ENCODE measurements at places on chromosomes 6 and 20.
A peak's percentile ranks its signal among the peaks of the same experiment; 100 is the strongest.

- DNase-seq, result peak; percentile 51
Measured at GRCh38 chr20:35207950-35208611, 18.4 kb upstream of the MMP24 start.

- DNase-seq, result peak; percentile 91
Measured at GRCh38 chr6:6007366-6008088, 802 bp upstream of the NRN1 start.

- no peak for DNase-seq
Measured at GRCh38 chr6:167161851-167162467, 4.2 kb upstream of the GPR31 start.

- DNase-seq, result no peak
Measured at GRCh38 chr20:58895448-58896180, 43.1 kb downstream of the GNAS start.

- peak; percentile 80 for DNase-seq
Measured at GRCh38 chr6:46490425-46491200, 636 bp downstream of the RCAN2 start.

- peak; percentile 34 for DNase-seq
Measured at GRCh38 chr20:33262658-33263065, 20.4 kb upstream of the BPIFB1 start.

DNA sequence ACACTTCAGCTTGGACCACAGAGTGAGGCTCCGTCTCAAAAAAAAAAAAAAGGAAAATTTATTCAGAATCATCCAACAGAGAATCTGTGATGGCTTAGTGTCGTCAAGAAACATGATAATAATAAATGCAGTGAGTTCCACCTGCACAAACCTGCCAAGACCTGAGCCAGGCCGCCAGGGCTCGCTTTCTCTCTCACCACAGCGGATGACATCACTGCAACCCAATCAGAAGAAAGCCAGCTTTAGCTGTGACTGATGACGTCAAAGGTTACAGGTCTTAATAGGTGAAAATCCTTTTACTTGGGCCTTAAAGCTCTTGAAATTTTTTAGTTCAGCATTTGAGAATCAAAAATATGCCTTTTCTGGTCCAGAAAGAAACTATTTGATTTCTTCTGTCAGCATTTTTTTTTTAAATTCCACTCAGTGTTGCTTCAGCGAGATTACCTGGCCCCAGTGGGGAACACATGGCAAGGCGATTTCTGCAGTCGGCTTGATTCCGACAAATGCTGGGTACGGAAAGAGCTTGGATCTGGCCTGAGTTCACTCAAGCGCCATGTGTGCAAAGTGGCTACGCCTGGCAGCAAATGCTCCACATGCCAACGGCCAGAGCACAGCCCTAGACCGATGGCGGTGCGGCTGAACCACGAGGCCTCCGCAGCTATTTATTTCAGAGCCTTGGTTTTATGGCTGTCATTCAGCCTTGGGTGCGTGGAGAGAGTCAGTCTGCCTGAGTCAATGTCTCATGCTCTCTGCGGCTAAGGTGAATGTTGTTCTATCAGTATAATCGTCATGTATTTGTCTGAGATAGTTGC, 105.7 kb upstream of the QKI start:
- no peak for DNase-seq

- no peak for DNase-seq
Measured at GRCh38 chr6:31776989-31777666, at the start of gene VWA7. TSS of gene VWA7 (minus strand) at chr6:31777328. CDS start at chr6:31776779, 549 bp downstream.

- no peak for DNase-seq
Measured at GRCh38 chr6:167005350-167006159, 6.4 kb downstream of the CEP43 start.

- no peak for DNase-seq
Measured at GRCh38 chr6:147078602-147079001, 125.6 kb upstream of the STXBP5 start.

DNA sequence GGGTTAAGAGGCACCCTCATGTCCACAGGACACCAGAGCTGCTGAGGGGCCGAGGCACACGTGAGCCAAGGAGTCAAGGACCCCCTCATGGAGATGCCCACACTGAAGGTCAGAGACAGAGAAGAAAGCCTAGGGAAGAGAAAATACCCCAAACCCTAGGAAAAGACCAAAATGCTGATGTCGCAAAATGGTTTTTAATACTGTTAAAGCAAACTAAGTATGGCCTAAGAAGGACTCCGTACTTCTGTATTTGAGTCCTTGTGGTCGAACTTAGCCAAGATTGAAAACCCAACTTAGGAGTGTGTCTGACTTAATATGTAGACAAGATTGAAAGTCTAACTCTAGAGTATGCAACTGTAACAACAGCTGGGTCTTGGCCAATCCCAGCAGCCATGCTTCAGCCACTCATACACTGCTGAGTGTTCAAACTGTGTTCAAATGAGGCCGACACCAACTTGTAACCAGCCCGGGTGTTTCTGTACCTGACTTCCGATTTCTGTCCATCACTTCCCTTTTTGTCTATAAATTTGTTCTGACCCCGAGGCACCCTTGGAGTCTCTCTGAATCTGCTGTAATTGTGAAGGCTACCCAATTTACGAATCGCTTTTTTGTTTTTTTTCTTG, 92.6 kb upstream of the AGPAT4 start:
- no peak for DNase-seq

DNA sequence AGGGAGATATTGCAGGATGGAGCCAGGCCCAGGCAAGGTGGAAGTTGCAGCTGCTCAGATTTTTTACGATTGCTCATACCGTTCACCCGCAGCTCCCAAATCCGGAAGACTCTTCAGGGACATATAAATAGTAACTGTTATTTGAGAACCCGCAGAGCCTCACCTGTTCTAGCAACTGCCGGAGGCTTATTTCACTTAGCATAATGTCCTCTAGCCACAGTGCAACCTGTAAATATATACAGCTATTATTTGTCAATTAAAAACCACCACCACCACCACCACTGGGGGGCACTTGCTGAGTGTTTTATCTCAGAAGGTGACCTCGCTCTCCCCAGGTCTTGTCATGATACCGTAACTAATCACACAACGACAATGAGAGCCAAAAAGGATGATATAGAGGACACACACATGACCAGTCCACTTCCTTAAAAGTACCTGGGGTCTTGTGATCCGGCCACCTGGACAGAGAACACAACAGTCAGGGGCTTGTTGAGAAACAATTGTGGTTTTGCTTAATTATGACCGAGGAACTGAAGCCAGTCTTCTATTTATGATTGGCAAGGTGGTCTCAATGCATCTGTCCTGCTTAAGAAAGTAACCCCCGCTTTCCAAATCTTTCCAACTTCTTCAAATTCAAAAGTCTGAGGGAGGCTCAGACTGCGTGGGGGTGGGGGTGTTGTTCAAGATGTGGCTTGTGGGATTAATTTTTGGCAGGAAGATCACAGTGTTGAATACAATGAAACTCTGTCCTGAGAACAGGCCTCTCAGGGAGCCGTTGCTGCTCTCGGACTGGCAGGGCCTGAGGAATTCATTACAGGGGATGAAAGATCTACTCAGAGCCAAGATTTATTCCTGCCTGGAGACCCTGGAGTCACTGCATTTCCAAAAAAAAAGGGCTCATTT, 107.7 kb upstream of the PRND start:
- DNase-seq, result no peak

DNA sequence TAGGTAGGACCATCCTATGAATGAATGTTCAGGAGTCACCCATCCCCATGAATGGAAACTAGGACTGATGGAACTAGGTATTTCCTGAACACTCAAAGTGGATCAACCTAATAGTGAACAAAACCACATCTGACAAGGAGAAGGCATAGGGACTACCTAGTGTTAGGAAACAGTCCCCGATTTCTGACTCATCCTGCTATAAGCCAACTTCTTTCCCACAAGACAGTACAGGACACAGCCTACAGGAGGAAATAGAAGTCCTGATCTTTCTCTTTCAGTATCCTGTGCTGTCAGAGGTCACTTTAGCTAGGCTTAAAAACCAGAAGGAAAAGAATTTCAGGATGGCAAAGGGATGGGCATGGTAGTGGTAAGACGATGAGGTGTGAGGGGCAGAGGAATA, 19.5 kb upstream of the GMDS start:
- DNase-seq, result no peak

GRCh38 chr6:19410481-19410880, 426.7 kb upstream of the ID4 start:
- DNase-seq, result no peak

- peak; percentile 76 for DNase-seq
Measured at GRCh38 chr6:136967876-136968752, 46.0 kb downstream of the SLC35D3 start.

- peak; percentile 32 for DNase-seq
Measured at GRCh38 chr20:46028110-46028509, 905 bp upstream of the SLC12A5 start.

- no peak for DNase-seq
Measured at GRCh38 chr6:54037277-54037779, 73.9 kb upstream of the MLIP start.

- no peak for DNase-seq
Measured at GRCh38 chr20:33840759-33841435, 29.7 kb downstream of the CHMP4B start.

- no peak for DNase-seq
Measured at GRCh38 chr6:55617272-55617671, 38.3 kb upstream of the HMGCLL1 start.

GRCh38 chr6:36928547-36928918, 26.0 kb upstream of the PI16 start:
- peak; percentile 5 for DNase-seq

DNA sequence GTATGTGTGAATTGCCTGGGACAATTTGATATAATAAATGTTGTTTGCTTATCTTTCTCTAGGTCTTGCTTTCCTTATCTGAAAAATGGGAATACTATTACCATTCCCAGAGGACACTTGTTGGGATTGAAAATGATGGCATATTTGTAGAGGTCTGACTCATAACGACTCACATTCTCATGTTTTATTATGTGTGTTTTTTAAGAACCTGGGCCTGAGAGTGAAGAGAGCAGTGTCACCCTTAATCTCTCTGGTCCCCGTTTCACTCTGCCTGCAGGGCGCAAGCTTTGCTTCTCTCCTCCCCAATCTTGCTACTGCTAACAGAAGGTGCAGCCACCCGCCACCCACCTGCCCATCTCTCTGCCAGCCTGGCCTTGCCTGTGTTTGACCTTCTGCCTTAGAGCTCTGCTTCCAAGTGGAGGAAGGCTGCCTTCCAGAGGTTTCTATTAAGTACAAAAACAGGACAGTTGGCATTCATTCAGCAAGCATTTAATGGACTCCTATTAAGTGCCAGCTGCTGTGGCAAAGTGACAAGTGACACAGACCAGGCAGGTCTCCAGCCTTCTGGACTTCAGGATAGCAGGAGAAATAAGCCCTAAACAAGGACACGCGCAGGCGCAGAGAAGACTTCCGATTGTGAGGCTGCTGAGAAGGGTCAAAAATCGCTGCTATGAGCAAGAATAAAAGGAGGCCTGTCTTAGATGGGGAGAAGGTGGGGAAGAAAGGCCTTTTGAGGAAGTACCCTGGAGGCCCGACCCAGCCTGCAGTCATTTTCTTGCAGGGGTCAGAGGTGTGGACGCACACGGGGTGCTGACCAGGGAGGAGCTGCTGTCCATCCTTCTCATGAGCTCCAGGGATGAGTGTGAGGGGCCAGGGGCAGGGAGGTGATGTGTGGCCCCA, 112.5 kb downstream of the JPH2 start:
- DNase-seq, result no peak

GRCh38 chr6:76162811-76163210, 90.3 kb upstream of the IMPG1 start:
- DNase-seq, result no peak

DNA sequence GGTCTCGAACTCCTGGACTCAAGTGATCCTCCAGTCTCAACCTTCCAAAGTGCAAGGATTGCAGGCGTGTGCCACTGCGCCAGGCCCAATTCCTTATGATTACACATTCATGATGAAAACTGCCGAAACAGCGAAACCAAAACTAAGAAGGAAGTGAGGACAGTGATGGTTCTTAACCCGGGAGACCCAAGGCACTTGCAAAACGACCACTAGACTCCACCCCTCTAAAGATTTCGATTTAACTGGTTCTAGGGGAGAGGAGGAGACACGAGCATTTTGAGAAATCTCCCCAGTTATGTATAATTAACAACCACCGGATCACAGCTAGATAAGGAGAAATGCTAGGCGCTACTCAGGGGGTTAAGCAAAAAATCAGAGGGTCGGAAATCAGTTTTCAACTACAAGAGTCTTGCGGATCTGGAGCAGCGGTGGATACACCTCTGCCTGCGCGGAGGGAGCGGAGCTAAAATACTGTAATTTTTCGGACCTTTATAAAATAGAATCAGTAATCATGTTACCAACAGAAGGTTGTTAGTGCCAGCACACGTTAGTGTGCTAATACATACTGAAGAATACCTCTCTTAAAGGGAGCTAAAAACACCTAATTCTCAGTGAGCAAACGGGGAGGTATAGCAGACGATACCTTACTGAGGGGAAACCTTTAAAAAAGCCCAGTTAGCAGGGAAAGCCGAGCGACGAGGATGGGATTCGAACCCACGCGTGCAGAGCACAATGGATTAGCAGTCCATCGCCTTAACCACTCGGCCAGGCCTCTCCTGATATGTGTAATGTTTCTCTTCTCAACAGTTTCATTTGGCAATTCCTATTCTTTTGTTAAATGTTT, 60.0 kb upstream of the BTN3A2 start:
- DNase-seq, result peak; percentile 72

GRCh38 chr6:26554697-26555504, 16.7 kb downstream of the HMGN4 start:
- DNase-seq, result peak; percentile 74

- DNase-seq, result no peak
Measured at GRCh38 chr6:145327586-145327985, 407.7 kb downstream of the EPM2A start.

- no peak for DNase-seq
Measured at GRCh38 chr20:57760698-57761412, 51.0 kb upstream of the PMEPA1 start.

DNA sequence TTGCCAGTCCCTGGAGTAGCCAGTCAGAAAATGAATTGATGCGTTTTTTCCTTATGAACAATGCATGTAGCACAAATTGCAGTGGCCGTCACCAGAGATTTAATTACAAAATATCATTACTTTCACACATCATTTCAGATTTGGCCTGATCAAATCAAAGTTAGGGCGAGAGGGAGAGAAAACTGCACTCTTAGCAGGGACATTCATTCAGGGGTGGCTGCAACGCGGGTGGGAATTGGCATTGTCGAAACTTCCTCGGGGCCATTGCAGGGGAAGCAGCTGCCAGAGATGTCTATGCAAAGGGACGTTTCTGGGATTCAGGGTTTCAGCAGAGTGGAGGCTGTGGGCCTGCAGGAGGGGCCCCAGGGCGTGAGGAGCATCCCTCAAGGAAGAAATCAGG, 76.5 kb upstream of the TOP1 start:
- peak; percentile 59 for DNase-seq

- no peak for DNase-seq
Measured at GRCh38 chr6:33215271-33216116, 7.2 kb downstream of the RING1 start.

- DNase-seq, result no peak
Measured at GRCh38 chr20:44089987-44090674, 96.9 kb downstream of the JPH2 start.

GRCh38 chr20:63228806-63229205, 6.9 kb upstream of the BIRC7 start:
- no peak for DNase-seq

DNA sequence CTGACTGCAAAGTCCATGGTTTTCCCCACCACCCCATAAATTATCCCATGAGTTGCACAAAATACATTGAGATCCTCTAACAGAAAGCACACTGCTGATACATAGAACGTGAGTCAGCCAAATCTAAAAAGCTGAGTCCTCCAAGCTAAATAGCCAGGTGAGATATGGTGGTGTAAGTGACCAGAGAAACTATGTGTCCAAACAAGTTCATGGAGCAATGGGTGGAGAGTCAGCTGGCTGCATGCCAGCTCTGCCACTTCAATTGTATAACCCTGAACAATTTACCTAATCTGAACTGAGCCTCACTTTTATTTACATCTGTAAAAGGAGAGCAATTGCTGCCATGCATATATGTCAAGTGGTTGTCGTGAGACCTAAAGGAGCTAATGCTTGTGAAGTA, 9.7 kb downstream of the SNAP25 start:
- no peak for DNase-seq
